GM04503 (cell line): ENCODE measurements at places on chromosomes 2 and 18.

GRCh38 chr2:6342273-6342920 is 523.3 kb downstream of the CMPK2 start:
- DNase-seq: no peak

DNA sequence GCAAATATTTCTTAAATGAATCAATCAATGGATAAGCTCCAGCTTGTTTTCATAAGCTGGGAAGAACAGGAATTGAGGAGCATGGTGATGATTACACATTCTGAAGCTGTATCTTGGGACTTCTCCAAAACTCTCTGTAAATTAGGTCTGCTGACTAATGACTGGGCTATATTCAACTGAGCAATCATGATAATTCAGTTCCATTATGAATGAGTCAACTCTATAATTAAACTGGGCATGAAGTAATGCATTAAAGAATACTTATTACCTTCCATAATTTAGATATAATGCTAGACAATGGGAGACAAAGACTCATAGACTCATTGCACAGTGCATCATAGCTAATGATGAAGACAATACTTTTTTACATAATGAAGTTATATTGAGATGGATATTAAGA is 207.4 kb downstream of the CBLN2 start:
- no peak for DNase-seq

DNA sequence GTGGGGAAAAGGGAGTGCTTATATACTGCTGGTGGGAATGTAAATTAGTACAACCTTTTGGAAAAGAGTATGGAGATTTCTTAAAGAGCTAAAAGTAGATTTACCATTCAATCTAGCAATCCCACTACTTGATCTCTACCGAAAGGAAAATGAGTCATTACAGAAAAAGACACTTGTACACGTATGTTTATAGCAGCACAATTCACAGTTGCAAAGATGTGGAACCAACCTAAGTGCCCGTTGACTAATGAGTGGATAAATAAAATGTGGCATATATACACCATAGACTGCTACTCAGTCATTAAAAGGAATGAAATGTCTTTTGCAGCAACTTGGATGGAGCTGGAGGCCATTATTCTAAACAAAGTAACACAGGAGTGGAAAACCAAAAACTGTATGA is 29.5 kb downstream of the FLACC1 start:
- DNase-seq: no peak

DNA sequence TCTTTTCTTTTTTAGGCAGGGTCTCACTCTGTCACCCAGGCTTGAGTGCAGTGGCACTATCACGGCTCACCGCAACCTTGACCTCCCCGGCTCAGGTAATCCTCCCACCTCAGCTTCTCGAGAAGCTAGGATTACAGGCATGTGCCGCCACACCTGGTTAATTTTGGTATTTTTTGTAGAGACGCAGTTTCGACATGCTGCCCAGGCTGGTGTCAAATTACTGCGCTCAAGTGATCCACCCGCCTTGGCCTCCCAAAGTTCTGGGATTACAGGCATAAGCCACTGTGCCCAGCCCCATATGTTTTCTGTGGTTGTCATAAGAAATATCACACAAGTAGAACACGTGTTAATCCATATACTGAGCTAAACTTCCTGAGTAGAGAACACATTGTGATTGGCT is 14.6 kb downstream of the ENOSF1 start:
- no peak for DNase-seq

- no peak for DNase-seq
These were observed 29.0 kb upstream of the CALCRL start for GRCh38 chr2:187477051-187477450.

DNA sequence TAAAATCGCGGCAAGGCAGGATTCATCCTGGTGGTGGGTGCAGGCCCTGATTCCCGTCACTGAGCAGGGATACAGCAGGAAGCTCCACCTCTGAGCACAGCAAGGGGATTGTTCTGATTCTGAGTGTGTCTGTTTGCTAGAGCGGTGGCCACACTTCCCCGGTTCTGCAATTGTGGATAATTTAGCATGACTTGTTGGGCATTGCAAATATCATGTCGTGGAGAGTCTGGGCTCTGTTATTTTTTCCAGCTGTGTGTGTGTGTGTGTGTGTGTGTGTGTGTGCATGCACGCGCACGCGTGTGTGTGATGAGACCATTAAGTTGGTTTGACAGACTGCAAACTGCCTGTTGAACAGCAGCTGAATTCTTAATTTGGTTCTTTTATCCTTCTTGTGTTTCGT is 4.1 kb upstream of the TMEM18 start:
- DNase-seq: no peak

DNA sequence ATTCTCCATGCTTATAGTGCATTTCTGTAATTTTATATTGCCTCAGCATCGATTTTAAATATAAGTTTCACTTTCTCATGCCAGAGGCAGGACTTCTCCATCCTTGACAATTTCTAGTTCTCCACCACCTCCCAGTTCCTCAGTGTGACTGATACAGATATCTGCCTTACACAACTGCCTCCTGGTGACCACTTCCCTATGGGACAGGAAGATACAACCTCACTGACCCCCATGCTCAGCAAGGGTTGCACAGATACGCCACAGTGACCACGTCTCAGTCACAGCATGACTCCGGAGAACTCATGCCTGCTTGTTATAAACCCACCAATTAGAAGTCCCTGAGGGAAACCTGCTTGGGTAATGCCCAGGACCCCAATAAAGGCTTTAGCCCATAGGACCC is 284.0 kb upstream of the MC4R start:
- DNase-seq: no peak

- no peak for DNase-seq
These were observed 97.4 kb downstream of the DDX1 start for GRCh38 chr2:15688924-15689568.

- DNase-seq: no peak
These were observed 264.6 kb upstream of the TRIB2 start for GRCh38 chr2:12452185-12452584.

DNA sequence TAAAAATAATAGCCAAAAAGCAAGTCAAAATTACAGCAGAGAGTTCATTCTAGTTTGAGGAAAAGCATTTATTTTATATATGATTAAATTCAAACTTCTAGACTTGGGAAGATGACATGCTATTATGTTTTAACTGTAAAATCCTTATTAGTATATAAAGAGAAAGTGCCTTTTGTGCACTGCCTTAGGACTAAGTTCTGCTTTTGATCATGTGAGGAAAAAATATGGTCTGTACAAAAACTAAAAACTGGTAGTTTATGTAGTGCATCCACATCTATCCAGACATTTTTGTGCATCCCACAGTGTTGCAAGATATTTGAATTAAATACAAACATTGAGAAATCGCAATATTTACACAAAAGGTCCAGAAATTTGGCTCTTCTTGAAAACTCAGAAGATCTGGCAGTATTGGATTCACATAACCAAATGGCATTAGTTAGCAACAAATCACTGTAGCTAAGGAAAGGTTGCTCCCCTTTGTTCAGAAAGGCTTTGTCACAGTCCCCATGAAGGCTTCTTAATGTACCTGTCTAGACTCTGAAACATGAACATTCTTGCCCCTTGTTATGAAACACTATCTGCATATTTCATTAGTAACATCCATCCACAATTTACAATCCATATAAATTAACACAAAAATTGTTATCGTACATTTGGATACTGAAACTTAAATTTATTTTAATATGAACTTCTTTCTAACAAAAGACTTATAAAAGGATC is 2.2 kb downstream of the MMADHC start:
- no peak for DNase-seq

- no peak for DNase-seq
These were observed 9.0 kb downstream of the ERFE start for GRCh38 chr2:238167761-238168160.

- peak; percentile 95 for DNase-seq
These were observed 87.3 kb downstream of the BABAM2 start for GRCh38 chr2:27977731-27978312.

DNA sequence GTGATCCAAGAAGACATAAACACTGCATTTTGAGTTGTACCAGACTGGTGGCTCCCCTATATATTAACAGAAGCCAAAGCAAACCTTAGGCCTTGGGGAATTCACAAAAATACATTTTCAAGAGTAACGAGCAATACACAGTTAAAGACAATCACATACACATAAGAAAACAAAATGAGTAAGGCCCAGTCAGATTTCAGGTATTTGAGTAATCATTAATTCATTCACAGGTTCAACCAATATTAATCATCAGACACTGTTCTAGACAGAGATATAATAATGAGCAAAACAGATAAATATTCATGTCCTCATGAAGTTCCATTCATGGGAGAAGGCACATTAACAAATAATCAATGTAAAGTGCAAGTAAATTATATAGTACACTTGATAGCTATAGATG is 9.6 kb downstream of the STPG4 start:
- no peak for DNase-seq

GRCh38 chr2:33146102-33146501 is 199.3 kb downstream of the LTBP1 start:
- DNase-seq: no peak

DNA sequence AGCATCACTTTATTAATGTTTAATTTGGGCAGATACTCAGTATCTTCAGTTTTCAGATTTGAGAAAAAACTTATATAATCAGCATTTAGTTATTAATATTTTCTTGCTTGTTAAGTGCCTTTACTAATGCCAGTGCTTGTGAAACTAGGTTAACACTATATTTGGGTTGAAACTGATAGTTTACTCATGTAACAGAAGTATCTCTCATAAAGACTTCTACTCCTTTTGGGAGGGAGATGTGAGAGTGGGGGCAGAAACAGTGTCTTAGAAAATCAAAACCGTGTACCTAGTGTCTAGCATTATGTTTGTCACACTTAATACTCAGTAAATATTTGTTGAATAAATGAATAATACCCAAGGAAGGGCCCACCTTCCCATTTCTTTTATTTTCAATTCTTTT is 129.5 kb downstream of the MSTN start:
- DNase-seq: no peak

GRCh38 chr18:27595113-27595838 is 410.2 kb upstream of the CHST9 start:
- DNase-seq: no peak

DNA sequence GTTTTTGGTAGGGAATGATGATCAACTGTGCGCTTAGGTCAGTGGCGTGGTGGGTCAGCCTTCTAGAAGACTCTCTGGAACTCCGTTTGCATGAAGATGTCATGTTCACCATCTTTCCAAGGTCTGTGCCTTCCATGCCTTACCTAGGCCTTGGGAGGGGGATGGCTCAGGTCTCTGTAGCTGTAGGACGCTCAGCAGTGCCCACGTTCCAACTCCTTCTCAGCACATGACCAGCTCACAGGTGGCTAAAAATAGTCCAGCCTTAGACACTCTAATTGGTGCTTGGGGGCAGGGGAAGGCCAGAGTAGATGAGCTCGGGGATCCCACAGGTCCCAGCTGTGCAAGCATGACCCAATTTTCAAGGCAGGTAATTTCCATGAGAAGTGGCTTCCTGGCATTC is 42.3 kb upstream of the TEX51 start:
- DNase-seq: no peak

DNA sequence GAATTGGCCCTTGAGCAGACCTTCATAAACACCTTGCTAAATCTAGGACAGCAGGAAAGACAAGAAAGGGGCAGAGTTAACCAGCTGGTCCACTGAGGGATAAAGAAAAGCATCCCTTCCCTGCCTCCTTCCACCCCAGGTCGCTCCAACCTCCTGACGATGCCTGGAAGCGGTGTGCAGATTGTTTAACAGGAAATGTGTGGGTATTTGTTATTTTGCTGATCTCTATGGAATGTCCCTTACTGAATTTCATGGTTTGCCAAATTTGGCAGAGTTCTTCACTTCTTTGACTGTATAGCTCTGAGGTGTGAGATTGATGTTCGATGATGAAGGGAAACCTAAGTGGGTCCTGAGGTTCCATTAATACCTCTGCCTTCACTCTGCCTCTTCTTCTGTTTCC is 72.9 kb downstream of the MAP3K20 start:
- DNase-seq: no peak

GRCh38 chr2:207819021-207819797 is 49.5 kb upstream of the FZD5 start:
- DNase-seq: no peak

DNA sequence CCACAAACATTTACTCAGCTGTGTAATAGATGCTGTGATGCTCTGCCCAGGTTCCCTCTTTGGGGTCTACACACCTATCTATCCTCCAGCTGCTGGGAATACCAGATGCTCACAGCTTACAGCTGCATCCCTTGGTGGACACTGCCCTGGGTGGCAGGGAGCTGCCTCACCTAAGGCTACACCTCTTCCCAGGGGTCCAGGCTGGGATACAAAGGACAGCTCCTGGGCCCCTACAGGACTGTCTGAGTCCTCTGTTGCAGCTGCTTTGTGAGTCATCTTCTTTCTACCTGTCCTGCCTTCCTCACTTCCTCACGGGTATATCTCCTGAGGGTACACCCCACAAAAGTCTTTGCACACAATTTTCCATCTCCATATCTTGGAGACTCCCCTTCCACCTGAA is 27.6 kb downstream of the THNSL2 start:
- DNase-seq: no peak

DNA sequence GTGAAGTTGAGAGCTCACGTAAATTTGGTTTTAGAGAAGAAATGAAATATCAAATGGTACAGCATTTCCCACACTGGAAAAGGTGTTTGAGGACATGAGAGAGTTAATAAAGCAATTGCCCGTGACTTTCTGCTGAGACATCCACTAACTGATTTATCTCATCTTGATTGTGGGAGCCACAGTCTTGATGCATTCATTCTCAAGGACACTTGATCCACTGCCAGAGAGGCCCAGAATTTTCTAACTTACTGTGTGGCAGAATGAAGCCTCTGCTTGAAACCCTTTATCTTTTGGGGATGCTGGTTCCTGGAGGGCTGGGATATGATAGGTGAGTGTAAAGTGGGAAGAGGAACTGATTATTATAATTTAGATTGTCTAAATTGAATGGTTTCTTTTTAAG is at the start of gene CPO:
CPO (plus strand) TSS at position 179 of the 400 bp plus-strand sequence; CDS start at position 261, 82 bp downstream.
- DNase-seq: no peak

- no peak for DNase-seq
These were observed 73.1 kb downstream of the MEMO1 start for GRCh38 chr2:31937741-31938140.

DNA sequence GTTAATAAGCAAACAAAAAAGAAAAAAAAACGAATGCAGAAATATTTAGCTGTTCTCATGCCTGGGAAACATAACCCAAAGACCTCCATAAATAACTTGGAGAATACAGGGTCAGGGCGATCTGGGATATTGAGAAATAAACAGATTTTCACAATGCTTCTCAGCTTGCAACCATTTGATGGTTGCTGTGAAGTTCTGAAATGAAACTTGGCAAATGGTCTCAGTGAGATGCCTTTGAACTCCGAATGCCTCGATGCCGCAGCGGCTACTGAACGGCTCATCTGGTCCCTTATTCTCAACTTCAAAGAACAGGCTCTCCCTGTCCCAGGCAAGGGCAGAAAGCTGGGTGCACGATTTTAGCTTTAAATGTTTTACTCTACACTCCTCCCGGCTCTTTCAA is 78.1 kb downstream of the ZNF516 start:
- DNase-seq: no peak

- no peak for DNase-seq
These were observed 69.9 kb upstream of the FSIP2 start for GRCh38 chr2:185668710-185669109.

GRCh38 chr2:9089831-9090230 is 86.3 kb upstream of the MBOAT2 start:
- no peak for DNase-seq
